ENCODE measurements at places on chromosomes 2 and 18. TPM values are rescaled to one million over a fixed set of nuclear protein-coding genes. Genes with fewer than 3 reads are reported as not detected.

Gene GTF2A1L
- total RNA-seq = 0.57 TPM

Gene ASIC4
- not detected for total RNA-seq

Gene CCDC68
- total RNA-seq = 3.0 TPM

Gene ASB18
- not detected for total RNA-seq

Gene KLF7
- 42.9 TPM for total RNA-seq

Gene REEP1
- total RNA-seq = 0.29 TPM

Gene DHRS9
- 0.29 TPM for total RNA-seq

Gene ANKRD29
- total RNA-seq = 0.27 TPM

Gene PROM2
- total RNA-seq = under 0.01 TPM

Gene PSME4
- total RNA-seq = 179 TPM

Gene GMPPA
- total RNA-seq = 30.7 TPM

Gene EFEMP1
- 2,356 TPM for total RNA-seq

Gene EN1
- not detected for total RNA-seq

Gene GBX2
- total RNA-seq = 11.6 TPM

Data from thoracic aorta endothelial cell (primary cell).